ENCODE measurements at places on chromosomes 4 and X.
A peak's percentile ranks its signal among the peaks of the same experiment; 100 is the strongest.

DNA sequence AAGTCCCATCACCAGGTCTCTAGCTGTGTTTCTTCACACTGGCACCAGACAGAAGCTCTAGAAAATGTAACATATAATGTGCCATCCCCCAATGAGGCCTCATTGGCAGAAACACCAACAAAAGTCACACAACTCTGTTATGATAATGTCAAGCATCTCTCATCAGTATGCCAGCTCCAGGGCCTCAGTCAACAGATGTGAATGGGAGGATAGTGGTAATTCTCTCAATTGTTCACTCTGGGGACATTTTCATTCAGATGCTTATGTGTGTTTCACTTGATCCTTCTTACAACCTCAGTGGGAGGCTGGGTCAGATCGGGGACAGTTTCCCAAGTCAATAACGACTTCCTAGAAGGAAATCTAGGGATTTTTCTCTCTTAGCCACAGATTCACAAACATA is 57.5 kb upstream of the SCOC start:
- DNase-seq = no peak

GRCh38 chrX:13752141-13752540 is 17.6 kb downstream of the OFD1 start:
- DNase-seq = no peak

DNA sequence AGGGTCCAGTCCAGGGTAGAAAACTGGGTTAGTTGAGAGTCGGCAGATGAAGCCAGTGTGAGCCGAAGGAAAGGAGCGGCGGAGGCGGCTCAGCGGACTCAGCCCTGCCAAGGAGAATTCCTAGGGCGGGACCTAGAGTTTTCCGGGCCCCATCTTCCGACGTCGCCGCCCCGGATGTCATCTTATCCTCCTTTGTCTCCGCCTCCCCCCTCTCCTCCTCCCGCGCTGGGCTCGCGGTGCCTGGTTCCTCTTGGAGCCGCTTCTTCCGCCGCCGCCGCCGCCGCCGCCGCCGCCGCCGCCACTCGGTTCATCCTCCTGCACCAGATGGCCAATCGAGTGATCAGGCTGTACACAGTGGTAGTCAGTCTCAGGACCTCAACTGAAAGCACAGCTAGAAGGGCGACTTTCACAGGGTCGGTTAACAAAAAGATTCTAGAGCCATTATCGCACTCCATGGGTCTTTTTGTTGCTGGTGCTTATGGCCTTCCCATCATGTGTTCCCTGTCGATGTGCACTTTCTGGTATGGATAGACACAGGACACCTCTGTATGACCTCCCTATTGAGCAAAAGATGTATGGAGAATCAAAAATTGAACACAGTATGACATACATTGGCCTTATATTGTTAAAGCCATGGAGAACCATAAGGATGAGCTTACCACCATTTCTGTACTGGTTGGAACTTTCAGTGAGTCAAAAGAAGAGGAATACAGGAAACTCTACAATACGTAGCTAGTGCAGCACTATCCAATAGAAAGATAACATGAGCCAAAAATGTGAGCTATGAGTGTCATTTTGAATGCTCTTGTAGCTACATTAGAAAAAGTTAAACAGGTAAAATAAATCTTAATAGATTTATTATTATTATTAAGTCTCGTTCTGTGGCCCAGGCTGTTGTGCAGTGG is 32.4 kb upstream of the THOC2 start:
- DNase-seq = peak; percentile 59

DNA sequence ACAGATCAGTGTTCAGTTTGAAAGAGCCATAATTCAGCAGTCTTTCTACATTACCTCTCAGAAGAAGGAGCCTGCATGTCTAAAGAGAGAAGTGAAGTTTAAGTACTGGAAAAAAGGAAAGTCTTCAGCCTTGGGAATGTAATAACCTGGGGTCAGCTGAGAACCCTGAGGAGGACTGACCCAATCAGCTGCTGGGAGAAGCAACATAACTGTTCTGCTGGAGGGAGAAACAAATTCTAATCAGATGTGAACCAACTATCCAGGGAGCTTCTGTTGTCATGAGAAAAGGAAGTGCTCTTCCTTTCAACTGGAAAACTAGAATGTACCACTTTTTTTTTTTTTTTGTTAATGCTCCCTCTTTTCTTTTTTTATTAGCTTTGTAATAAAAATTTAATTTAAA is 64.5 kb upstream of the PDE5A start:
- no peak for DNase-seq

DNA sequence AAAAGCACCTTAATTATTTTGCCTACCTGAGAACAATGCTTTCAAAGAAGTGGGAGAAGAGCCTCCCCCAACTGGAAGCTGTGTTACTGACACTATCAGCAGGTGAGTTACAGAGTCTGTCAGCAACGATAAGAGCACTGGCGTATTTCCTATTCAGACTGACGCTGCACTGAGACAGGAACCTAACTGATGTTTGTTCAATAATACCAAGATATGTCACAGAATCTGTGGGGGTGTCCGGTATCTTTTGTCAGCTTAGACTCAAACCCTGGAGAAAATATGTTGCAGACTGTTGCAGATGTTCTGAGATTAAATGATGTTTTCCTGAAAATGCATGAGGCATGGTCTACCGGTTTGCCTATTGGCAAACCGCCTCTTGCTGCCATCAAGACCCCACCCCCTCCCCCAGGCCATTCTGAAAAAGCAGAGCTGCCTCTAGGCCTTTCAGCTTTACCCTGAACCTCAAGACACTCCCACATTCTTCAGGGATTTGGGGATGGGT is 115.2 kb upstream of the KIT start:
- DNase-seq = no peak

GRCh38 chr4:40164459-40164858 is 32.4 kb upstream of the RHOH start:
- DNase-seq = no peak

- no peak for DNase-seq
Measured at GRCh38 chr4:70943114-70943513, 40.9 kb downstream of the MOB1B start.

- no peak for DNase-seq
Measured at GRCh38 chr4:89217604-89218003, 90.0 kb downstream of the GPRIN3 start.

- DNase-seq = no peak
Measured at GRCh38 chr4:108533245-108533844, 87.0 kb upstream of the RPL34 start.

- DNase-seq = no peak
Measured at GRCh38 chrX:46328133-46328532, 217.1 kb downstream of the ZNF674 start.

GRCh38 chr4:153476829-153477574 is 10.8 kb downstream of the TMEM131L start:
- no peak for DNase-seq

- DNase-seq = no peak
Measured at GRCh38 chrX:150361070-150361776, 1.9 kb upstream of the MAMLD1 start.

- no peak for DNase-seq
Measured at GRCh38 chrX:10414862-10415261, 205.5 kb downstream of the MID1 start.

DNA sequence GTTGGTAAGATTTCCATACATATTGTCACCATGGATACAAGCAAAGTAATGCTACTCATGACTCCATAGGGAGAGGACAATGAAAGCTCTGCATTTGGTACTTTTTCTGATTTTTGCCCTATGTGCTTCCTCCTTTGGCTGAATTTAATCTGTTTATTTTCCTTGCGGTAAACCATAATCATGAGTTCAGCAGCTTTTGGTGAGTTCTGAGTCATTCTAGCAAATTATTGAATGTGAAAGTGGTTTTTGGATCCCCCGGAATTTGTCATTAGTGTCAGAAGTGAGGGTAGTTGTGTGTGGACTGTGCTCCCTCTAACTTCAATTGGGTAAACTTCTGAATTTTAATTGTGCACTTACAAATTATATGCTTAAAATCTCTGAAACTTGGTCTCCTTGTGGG is 170.3 kb downstream of the MOSPD2 start:
- DNase-seq = no peak

DNA sequence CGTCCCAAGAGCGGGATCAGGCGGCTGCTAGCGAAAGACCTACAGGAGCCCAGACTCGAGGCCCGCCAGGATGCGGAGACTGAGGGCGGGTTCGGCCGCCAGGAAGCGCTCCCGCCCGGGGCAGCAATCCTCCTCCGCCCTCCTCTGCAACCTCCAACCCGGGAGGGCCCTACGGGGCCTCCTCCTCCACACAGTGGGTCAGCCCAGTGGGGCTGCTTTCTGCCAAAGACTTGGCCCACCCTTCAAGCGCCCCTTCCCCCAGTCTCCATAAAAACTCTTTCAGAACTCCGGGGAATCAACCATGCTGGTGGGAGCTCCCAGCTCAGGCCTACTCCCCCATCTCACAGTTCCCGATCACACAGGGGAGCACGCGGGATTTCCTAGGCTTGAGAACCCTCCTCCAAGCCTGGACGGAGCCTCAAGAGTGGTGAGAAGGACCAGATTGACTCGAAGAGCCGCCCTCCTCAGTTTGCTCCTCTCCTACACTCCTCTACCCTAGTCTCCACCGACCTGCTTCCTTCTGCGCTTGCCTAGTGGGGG is 77.5 kb downstream of the RLIM start:
- no peak for DNase-seq

DNA sequence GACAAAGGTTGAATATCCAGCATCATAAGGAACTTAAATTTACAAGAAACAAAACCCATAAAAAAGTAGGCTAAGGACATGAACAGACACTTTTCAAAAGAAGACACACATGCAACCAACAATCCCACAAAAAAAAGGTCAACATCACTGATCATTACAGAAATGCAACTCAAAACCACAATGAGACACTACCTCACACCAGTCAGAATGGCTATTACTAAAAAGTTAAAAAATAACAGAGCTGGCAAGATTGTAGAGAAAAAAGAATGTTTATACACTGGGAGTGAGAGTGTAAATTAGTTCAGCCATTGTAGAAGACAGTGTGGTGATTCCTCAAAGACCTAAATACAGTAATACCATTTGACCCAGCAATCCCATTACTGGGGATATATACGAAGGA is 474.7 kb downstream of the TRIML1 start:
- no peak for DNase-seq

Measured in activated T-cell treated with anti-CD3 and anti-CD28 coated beads for 24 hours (primary cell).